Activated naive CD4-positive, alpha-beta T cell (primary cell): ENCODE measurements at places on chromosomes 5 and 9.

DNA sequence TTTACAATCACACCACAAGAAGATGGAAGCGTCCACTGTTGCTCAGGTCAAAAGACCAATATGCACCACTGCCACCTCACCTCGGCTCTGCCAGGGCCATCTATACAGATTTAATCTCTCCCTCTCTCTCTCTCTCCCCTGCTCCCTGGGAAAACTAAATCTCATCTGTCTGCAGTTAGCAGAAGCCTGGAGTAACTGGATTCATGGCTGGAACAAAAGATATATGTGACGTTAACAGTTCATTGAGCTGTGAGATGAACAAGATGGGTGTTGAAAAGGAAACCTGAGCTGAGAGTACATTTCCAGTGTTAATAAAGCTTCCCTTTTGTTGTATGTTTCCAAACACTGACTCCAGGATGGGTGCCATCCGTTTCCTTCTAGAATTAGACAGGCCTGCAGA, 369.7 kb downstream of the CDK5RAP2 start:
- DNase-seq: no peak

- no peak for DNase-seq
These were observed 11.1 kb upstream of the KIF12 start for GRCh38 chr9:114110180-114110579.

GRCh38 chr9:16133556-16134227, 580.8 kb downstream of the CCDC171 start:
- no peak for DNase-seq

GRCh38 chr5:32683125-32683524, 28.0 kb upstream of the NPR3 start:
- DNase-seq: no peak

DNA sequence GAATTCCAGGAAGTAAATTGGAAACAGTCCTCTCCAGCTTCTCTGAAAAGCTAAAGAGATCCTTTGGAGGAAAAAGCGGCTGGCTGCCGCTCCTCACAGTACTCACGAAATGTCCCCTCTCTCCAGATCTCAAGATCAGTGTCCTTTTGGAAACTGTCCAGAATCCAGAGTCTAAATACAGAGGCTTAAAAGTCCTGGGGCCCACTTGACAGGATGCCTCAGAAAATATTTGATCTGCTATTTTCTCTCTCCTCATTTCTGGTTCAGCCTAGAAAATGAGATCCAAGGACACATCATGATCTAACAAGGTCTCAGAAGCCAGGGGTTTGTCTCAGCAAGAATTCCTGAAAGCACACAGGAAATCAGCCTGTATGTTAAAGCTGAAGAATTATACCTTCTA, 7.2 kb downstream of the C1QTNF2 start:
- no peak for DNase-seq

DNA sequence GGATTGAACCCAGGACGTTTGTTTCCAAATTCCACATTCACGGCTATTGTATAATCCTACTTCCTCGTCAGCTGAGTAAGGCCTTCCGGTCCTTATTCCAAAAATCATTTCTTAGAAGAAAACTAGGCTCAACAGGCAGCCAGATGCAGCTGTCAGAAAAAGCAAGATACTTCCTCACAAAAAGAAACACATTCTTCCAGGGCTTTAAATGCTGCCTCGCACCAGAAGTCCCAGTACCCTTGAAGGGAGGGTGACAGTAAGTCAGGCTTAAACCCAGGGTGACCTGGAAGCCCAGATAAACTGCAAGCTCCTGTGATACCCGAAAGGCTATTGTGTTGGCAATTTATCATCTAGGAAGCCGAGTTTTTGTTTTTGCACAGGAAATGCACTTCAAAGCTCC, 414.0 kb downstream of the NFIB start:
- no peak for DNase-seq

GRCh38 chr5:160020266-160020770, 11.4 kb downstream of the TTC1 start:
- no peak for DNase-seq

DNA sequence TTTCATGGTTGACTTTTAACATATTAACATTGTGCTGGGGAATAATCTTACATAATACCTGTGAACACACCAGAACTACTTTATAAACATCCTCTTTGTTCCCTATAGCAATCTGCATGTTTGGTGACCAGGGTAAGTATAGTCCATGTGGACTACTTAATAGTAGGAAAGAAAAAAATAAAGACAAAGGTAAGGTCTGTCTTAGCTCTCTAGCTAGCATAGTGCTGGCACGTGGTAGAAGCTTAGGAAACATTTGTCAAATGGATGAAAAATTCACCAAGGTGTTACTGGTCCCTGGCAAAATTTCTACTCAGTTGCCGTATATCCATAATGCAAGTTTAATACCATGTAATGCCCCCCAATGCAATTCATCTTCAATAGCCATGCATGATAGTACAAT, 78.6 kb upstream of the ABCA1 start:
- DNase-seq: no peak

DNA sequence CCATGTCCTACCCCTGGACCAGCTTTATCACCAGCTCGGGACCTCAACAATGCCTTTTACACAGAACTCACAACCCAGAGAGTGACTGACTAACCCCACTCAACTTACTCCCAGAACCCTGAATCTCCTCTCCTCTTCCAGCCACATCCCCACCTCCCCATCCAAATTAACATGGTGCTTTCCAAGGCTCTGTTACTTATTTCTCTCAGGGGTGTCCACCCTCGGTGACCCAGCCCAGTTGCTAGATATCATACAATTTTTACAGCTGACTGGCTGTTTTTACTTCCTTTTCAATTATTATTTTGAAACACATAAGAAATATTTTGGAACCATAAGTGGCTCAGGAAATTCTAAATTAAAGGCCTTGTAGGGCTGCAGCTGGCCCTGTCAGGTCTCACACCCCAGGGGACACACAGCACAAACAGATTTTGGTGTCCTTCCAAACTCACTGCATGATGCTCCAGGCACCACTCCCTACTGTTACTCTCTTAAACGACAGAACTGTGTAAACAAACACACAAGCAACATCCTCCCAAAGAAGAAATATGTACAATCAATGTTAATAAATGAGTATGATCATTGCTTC, 180.6 kb downstream of the ADAMTS12 start:
- DNase-seq: no peak

GRCh38 chr5:175866377-175866907, 4.9 kb upstream of the CPLX2 start:
- DNase-seq: no peak

GRCh38 chr9:113547501-113547900, 84.0 kb downstream of the RGS3 start:
- DNase-seq: no peak

GRCh38 chr5:39235648-39236047, 16.3 kb upstream of the FYB1 start:
- DNase-seq: no peak

- DNase-seq: no peak
These were observed 1.3 kb downstream of the HAVCR2 start for GRCh38 chr5:157107508-157107907.

GRCh38 chr9:84484172-84484571, 143.6 kb upstream of the SLC28A3 start:
- no peak for DNase-seq

DNA sequence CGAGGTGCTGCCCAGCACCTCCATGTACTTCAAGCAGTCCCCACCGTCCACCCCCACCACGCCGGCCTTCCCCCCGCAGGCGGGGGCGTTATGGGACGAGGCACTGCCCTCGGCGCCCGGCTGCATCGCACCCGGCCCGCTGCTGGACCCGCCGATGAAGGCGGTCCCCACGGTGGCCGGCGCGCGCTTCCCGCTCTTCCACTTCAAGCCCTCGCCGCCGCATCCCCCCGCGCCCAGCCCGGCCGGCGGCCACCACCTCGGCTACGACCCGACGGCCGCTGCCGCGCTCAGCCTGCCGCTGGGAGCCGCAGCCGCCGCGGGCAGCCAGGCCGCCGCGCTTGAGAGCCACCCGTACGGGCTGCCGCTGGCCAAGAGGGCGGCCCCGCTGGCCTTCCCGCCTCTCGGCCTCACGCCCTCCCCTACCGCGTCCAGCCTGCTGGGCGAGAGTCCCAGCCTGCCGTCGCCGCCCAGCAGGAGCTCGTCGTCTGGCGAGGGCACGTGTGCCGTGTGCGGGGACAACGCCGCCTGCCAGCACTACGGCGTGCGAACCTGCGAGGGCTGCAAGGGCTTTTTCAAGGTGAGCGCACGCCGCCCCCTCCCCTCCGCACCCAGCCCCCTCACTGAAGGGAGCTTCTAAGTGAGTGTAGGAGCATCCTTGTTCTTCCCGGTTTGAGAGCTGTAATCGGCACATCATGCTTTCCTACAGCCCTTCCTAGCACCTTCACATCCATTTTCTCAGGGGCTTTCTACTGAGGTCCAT, 6.9 kb downstream of the NR4A3 start:
- DNase-seq: no peak

- no peak for DNase-seq
These were observed 651.6 kb downstream of the HTR1A start for GRCh38 chr5:63310644-63311043.

GRCh38 chr9:4269872-4270271, 30.0 kb downstream of the GLIS3 start:
- no peak for DNase-seq

GRCh38 chr9:112443200-112443599, 43.4 kb upstream of the KIAA1958 start:
- DNase-seq: peak; percentile 4

DNA sequence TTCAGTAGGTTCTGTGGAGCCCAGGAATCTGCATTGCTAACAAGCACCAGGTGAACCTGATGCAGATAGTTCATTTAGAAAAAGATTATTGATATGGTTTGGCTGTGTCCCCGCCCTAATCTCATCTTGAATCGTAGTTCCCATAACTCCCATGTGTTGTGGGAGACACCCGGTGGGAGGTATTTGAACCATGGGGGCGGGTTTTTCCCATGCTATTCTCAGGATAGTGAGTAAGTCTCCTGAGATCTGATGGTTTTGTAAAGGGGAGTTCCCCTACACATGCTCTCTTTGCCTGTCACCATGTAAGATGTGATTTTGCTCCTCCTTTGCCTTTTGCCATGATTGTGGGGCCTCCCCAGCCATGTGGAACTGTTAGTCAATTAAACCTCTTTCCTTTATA, 212.0 kb downstream of the RAB3C start:
- DNase-seq: no peak

GRCh38 chr9:125438506-125439433, 177.1 kb downstream of the GAPVD1 start:
- no peak for DNase-seq

- DNase-seq: no peak
These were observed 36.2 kb upstream of the REEP2 start for GRCh38 chr5:138402640-138403039.

GRCh38 chr5:148849461-148849860, 23.1 kb downstream of the ADRB2 start:
- no peak for DNase-seq

GRCh38 chr5:37575541-37576489, 196.7 kb downstream of the WDR70 start:
- DNase-seq: no peak

- DNase-seq: no peak
These were observed 3.6 kb upstream of the PSMD5 start for GRCh38 chr9:120846251-120846889.

- no peak for DNase-seq
These were observed 56.0 kb downstream of the ZNF462 start for GRCh38 chr9:106918825-106919509.

GRCh38 chr9:116721411-116721810, 34.3 kb downstream of the TRIM32 start:
- DNase-seq: no peak

DNA sequence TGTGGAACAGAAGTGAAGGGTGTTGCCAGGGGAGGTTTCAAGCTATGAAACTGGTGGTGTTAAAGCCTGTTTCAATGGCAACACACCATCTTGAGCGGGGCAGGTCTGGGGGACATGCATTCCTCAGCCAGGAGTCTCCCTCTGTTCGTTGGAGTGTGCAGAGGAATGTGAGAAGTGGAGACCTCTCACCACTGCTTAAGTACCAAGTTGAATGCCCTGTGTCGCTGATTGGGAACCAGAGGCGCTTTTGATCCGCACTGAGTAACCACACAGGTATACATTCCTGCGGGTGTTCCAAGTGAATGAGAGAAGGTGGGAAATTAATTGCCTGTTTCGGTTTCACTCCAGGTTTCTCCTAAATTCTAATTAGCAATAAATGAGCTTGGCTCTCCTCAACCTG, 99.4 kb downstream of the LIX1 start:
- no peak for DNase-seq

DNA sequence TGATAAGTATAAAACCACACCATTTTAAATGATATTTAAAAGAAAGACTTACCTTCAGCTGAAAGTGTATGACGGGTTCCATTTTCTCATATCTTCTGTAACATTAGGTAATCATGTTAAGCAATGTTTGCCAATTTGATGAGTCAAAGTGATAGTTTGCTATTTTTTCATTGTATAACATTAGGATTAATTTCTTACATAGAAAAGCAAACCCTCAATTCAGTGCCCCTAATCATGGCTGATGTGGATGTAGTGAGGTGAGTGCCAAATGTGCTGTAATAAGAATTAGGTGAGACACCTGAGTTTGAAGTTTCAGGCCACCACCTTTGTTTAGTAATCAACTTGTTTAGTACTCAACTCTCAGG, 68.0 kb downstream of the UNC13B start:
- no peak for DNase-seq

- DNase-seq: no peak
These were observed 233.0 kb upstream of the SGCD start for GRCh38 chr5:156094001-156094400.

- DNase-seq: no peak
These were observed 335.3 kb downstream of the DIRAS2 start for GRCh38 chr9:90307167-90307833.

GRCh38 chr9:122468735-122469134, 9.0 kb downstream of the OR1J1 start:
- no peak for DNase-seq

DNA sequence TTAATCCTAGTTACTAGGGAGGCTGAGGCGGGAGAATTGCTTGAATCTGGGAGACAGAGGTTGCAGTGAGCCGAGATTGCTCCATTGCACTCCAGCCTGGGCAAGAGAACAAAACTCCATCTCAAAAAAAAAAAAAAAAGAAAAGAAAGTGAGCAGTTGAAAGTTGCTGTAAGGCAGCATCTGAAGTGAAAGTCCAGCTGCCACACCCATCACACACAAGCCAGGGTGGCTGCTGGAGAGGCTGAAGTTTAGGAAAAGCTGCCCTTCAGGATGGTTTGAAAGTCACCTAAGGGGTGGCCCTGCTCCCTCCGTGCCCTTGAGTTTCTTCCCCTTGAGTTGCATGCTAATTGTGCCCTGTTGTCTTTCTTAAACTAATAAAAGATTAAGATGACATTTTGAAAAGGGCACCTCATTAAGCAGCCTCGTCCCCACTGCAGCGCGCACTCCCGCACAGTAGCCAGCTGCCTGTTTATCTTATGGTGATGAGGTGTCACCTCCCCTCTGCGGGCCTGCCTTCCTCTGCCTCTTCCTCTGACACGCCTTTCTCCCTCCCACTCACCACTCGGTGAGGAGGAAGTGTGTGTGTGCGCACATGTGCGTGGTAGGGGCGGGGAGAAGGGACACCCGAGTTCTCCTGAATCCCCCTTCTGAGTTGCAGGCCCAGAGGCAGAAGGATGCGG, 104.2 kb upstream of the PANK3 start:
- DNase-seq: no peak

DNA sequence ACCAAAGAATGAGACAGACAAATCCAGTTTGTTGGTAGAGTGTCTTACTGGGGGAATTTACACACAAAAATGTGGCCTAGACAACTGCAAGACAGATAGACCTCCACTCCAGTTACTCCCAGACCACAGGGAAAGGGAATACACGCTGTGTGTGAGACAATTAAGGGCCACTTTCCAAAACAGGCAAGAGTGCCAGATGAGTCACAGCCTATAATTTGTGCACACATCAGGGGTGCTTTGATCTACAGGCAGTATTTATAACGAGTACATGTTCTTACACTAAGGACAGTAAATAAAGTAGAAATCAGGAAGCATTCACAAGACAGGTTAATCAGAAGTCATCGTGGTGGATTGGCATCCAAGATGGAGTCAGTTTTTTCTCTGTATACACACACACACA, 114.8 kb downstream of the ZNF622 start:
- DNase-seq: no peak
